ENCODE measurements at places on chromosomes 5 and 9.
A peak's percentile ranks its signal among the peaks of the same experiment; 100 is the strongest.

DNA sequence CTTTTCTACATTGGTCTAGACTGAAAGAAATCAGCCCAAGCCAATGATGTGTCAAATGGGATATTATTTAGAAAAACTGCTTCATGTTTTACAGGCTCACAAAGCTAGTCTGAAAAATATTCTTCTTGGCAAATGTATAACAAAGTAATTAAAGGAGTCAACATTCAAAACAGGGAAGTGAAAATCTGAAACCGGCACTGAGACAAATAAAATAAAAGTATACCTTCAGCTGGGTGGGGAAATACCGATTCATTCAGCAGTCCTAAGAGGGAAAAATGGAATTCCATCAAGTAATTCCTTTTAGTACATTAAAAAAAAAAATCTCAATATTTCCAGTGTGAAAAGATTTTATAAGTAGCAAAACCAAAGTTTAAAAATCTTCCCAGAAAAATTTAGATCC is 259.6 kb upstream of the SLC24A2 start:
- DNase-seq = no peak

- DNase-seq = no peak
These were observed 117.0 kb downstream of the NXNL2 start for GRCh38 chr9:88651682-88652633.

GRCh38 chr9:98365781-98366180 is 110.3 kb upstream of the TBC1D2 start:
- no peak for DNase-seq

- DNase-seq = no peak
These were observed 38.6 kb downstream of the GTF3C4 start for GRCh38 chr9:132708769-132709430.

- no peak for DNase-seq
These were observed 32.9 kb downstream of the NXNL2 start for GRCh38 chr9:88567870-88568269.

GRCh38 chr5:147479444-147479843 is 30.4 kb downstream of the DPYSL3 start:
- DNase-seq = no peak

GRCh38 chr5:68740226-68740910 is 353.4 kb upstream of the SLC30A5 start:
- DNase-seq = no peak

- no peak for DNase-seq
These were observed 54.8 kb downstream of the FAM81B start for GRCh38 chr5:95445995-95446394.

DNA sequence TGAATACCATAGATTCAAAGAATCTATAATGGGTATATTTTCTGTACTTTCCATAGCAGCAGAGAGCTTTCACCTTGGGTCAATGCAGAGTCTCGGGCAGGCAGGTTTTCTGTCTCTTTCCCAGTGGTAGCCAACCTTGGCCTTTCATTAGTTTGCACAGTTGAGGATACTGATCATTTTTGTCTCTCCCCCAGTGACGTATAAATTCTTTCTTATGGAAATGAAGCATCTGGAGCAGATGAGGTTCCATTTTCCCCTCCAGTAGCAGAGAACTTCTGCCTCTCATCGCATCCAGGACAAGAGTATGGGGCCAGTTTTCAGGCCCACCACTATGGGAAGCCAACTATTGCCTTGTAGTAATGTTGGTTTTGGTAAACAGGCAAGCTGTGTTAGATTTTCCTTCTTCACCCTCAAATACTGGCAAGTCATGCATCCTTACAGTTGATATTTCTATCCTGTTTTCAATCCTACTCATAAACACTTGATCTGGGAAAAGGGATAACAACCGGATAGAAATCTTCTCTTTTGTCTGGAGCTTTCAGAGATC is 845.2 kb upstream of the CDH18 start:
- no peak for DNase-seq

GRCh38 chr5:36162810-36163486 is 11.0 kb downstream of the SKP2 start:
- no peak for DNase-seq

DNA sequence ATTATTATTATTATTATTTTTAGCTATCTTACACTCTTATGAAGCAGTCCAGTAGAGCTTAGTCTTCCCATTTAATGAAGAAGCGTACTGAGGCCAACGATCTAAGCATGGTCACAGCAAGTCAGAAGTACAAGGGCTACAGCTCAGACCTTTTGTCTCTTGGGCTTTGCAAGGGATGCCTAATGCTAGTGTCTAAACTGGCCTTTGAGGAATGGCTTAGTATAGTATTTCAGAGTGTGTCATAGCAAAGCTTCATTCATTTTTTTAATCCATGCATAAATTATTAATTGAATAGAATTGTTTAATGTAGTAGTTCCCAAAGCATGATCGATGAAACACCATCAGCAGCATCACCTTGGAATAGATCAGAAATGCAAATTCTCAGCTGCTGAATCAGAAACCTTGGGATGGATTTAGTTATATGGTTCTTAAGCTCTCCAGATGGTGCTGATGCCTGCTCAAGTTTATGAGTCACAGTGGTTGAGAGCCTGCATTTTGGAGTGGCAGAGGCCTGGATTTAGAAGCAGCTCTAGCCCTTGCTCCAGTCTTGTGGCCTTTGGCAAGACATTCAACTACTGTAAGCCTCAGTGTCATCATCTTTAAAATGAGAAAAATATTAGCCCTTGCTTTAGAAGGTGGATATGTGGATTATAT is 6.1 kb downstream of the IL12B start:
- DNase-seq = no peak

DNA sequence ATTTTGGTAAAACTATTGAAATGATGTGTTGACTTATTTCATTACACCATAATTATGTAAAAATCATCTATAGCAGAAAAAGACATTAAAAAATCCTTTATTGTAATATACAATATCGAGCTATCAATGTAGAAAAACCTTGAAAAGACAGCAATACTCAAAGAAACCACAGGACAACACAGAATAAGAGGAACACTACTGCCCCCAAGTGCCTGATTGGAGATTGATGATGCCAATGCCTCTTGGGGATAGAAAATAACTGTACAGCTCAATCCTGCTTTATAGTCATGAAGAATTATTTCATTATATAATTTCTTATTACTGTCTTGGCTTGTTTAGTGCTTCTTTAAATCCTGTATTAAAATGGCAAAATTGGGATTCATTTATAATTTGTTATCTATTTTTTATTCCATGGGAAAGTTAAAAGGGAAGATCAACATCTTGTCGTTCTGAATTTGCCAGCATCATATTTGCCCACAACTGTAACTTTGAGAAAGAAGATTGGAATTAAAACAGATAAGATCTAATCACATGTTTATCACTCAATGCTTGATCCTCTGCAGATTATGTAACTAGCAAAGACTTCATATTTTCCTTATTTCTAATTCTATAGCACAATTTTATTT is 337.5 kb downstream of the CDH9 start:
- no peak for DNase-seq

- no peak for DNase-seq
These were observed 205.6 kb downstream of the C9orf50 start for GRCh38 chr9:129414993-129415941.

- no peak for DNase-seq
These were observed 248.6 kb upstream of the KLF4 start for GRCh38 chr9:107737987-107738743.

GRCh38 chr9:134484479-134484878 is 157.1 kb upstream of the COL5A1 start:
- DNase-seq = no peak

GRCh38 chr9:115978659-115979096 is 174.9 kb upstream of the PAPPA start:
- no peak for DNase-seq

GRCh38 chr5:140302786-140303639 is at the start of gene PFDN1:
Gene PFDN1, minus strand, starts transcription at chr5:140303101. Its CDS starts 28 bp downstream, at chr5:140303073.
- DNase-seq = peak; percentile 82

All from effector memory CD4-positive, alpha-beta T cell (primary cell).